ENCODE measurements at places on chromosomes 1 and 21.

DNA sequence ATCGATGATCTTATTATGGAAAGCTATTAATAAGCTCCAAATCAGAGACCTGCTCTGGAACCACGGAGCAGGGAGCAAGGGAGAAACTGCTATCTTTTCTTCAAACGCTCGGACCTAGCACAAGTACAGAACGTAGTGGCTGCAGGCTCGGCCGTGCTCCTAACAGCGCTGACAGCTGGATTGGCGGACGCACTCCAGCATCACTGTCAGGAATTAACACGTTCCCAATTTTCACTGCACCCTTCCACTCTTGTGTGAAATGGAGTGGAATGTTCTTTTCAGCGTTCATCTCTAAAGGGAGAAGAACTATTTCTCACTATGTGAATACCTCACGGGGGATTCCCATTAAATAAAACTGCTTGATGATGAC, 106.9 kb downstream of the ZNF281 start:
- peak; percentile 54 for DNase-seq

- DNase-seq, result no peak
Observed at GRCh38 chr1:31524186-31524901, 52.0 kb upstream of the TINAGL1 start.

DNA sequence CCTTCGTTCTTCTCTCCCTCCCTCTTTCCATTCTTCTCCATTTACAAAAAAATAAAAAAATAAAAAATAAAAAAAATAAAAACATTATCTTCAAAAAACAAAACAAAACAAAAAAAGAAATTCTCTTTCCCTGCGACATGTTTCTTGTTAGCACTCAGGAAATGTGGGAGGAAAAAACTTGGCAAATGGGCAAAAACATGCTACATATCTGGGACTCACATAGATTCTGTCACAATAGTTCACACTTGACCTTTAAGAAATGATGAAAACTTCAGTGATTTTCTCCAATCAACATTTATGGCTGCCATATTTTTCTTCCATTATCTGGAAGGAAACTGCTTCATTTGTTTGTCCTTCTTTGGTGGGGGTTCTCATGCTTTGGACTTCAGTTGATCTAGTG, 109.3 kb downstream of the PRKAB2 start:
- peak; percentile 20 for DNase-seq

- no peak for DNase-seq
Observed at GRCh38 chr21:39845571-39846130, 21.6 kb upstream of the PCP4 start.

- no peak for DNase-seq
Observed at GRCh38 chr1:156337888-156338179, 258 bp downstream of the CCT3 start.

DNA sequence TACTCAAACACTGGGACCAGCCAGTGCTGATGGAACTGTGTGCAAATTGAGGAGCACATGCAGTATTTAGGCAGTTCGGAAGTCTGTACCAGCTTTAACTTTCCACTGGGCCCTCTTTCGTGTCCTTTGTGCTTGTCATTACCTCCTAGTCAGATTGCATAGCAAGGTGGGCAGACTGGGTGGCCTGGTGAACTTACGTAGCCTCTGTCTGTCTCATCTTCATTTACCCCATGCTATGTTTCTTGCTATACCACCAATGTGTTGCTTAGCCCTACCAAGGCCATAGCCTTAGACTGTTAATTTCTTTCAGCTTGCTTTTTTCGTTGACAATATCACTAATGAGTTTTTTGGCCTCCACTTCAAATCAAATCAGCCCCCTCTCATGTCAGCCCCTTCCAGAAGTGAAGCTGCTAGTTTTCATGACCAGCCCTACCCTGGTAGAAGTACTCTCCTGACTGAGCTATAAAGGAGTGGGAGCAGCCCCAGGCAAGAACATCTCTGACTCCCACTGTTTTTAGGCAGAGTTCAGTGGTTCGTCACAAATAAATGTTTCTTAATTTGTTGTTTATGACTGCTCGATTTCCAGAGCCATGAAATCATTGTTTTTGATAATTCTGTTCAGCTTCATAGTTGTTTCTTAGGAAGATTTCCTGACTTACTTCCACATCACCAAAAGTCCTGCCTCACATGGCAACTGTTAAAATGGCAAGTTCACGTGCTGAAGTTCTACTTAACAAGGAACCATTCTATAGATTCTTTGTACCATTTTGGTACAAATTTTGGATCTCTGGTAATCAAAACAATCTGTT, 19.3 kb downstream of the PRKACB start:
- DNase-seq, result peak; percentile 21

- DNase-seq, result peak; percentile 30
Observed at GRCh38 chr1:50720457-50721053, 239.5 kb downstream of the FAF1 start.

- no peak for DNase-seq
Observed at GRCh38 chr1:171220081-171220420, 28.2 kb upstream of the FMO1 start.

DNA sequence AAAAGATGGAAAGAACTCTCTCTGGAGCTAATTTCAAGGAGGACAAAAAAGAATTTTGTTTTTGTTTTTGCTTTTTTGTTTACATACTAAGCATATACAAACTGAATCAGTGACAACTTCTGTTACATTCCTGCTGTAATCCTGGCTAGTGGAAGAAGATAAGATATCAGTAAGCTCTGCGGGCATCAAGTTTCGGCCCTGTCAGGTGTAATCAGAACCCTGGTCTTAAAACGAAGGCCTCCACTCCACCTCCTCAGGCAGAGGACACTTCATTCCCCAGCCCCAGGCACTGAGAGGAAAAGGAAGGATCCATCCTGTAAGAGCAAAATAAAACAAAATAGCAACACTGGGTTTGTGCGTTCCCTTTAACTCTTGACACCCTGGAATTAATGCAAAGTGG, 88.9 kb upstream of the ARHGAP29 start:
- DNase-seq, result peak; percentile 20

DNA sequence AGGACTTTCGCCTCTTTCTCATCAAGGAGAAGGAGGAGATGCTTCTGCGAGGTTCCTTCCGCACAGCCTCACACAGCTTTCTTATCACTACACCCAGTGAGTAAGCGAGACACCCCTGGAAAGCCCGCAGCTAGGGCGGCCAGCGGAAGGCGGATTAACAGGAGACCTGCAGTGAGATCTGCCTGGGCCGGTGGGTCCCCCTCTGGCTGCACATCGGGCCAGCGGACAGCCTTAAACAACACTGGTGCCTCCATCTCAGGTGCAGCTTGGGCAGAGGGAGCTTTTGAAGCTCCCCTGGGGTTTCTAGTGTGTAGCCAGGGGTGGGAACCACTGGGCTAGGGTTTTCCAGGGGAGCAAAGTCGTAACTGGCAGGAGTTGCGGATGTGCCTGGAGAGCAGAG, 17.5 kb upstream of the MTARC1 start:
- no peak for DNase-seq

DNA sequence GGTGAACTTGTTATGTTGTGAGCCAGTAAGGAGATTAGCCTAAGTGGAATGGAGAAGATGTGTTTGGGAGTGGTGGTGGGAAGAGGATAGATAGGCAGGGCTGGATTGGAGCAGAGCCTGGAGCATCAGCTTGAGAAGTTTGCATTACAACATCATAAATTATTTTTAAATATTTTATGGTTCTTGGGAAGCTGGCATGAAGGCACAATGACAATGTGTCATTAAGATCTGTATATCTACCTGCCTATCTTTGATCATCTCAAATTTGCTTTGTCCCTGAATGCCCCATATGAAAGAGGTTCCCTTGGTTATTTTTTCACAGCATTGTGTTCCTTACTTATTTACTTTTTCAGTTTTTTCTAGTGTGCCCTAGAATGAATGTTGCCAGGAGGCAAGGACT, 32.3 kb downstream of the HRNR start:
- no peak for DNase-seq

DNA sequence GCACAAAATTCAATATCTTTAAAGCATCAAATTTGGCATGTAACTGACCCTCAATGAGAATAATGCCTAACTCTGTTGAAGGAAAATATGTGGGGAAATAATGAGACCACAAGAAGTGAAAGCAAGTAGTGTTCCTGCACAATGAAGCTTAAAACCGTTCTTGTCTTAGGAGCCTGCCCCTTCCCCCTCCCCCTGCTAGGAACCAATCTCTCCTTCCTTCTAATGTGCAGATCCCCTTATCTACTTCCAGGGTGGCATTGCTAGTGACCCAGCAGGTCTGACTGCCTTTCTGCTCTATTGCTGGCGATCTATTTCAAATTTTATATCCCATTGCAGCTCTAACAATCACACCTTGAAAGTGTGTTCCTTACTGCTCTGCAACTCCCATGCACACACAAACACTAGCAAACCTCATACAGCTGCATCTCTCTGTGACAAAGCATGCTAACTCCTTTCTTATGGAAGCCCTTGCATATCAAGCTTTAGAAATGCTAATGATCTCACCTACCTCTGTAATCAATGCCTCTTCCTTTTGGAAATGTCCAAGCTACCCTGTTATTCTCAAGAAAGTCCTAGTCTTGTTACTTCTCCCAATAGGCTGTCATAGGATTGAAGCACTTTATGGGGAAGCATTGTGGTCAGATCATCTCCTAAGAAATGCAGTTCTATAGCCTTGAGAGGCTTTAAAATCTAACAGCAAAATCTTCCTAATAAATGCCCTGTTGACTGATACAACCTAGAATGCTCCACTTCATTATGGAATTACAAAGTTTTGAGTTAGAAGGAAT, 26.5 kb downstream of the BCL9 start:
- DNase-seq, result peak; percentile 22

DNA sequence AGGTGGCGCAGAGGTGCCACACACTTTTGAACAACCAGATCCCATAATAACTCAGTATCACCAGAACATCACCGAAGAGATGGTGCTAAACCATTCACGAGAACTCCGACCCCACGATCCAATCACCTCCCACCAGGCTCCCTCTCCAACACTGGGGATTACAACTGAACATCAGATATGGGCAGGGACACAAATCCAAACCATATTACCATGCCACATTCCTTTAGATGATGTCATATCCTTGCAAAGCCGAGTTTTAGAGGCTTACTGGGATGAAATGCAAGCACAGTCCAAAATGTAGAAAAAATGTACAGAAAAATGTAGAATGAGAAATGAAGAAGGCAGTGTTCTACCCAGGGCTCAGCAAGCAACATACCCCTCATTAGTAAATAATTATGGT, 64.7 kb downstream of the SGIP1 start:
- no peak for DNase-seq

GRCh38 chr1:56501888-56502287, 77.5 kb downstream of the PLPP3 start:
- DNase-seq, result no peak

DNA sequence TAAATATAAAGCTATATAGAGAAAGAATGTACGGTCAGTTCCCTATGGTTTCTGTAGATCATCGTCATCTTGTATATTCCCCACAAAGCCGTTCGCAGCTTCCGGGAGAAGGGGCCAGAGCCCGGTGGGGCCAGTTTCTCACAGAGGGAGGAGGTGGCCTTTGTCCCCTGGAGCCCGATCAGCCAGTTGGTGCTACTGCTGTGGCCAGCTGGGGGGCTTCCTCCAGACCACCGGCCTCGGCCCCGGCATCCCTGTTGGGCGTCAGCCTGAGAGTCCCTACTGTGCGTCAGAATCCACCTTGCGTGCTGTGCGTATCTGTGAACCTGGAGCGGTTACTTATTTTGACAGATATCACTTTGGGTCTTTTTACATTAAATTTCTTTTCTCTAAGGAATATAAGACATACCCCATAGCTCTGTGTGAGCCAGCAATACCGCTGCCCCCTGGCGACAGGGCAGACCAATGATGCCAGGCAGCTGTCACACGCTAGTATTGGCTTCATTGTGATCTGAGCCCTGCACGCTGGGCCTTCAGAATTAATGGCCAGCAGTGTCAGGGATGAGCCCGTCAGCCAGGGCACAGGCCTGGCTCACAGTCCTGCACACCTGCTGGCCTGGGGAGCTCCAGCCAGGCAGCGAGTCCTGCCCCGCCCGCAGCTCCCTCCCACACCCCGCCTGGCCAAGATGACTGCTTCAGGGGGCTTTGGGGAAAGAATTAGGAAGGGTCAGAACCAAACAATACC, 145.9 kb downstream of the PGBD5 start:
- no peak for DNase-seq

GRCh38 chr1:37391211-37392011, 83.0 kb upstream of the ZC3H12A start:
- DNase-seq, result peak; percentile 2

GRCh38 chr1:111769517-111770146, 13.9 kb downstream of the DDX20 start:
- DNase-seq, result peak; percentile 87

DNA sequence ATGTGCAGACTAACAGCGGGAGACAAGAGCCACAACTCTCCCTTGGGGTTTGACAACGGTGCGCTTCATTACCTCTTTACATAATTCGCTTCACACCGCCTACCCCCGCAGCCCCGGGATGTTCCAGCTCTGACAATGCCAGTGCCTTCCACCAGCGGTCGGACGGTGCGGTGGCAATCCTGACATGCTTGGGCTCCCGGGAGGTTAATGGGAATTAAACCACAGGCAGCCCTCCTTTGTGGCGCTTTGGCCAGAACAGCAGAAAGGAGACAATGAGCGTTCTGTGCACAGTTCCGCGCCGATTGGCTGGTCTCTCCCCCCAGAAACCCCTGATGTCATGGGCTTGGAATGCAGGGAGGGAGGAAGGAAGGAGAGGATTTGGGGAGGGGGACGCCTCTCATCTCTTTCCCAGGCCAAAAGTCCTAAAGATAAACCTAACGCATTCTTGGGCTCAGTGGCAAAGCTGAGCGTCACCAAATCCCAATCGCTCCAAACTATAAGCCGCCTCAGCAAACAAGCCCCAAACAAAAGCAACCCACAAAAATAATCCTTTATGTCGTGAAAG, 1.3 kb downstream of the CNN3 start:
- DNase-seq, result peak; percentile 88

GRCh38 chr1:47926461-47926999, 70.7 kb downstream of the TRABD2B start:
- DNase-seq, result no peak

DNA sequence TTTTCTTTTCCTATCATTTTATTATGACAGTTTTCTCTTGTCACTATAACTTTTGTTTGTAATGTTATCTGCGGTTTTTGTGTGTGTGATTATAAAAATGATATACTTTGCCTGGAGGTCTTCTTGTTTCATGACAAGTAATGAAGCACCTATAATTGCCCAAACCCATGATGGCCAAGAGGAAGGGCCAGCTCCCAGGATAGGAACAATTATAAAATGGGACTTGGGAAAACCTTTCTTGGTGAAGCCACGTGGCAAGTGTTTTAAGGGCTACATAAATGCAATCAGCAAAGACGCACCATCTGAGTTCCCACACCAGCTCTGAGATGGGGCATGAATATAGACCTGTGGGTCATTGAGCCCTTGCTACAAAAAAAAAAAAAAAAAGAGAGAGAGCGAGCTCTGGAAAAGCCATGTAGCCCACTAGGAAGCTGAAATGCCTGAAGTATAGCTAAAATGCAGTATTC, 462.6 kb upstream of the RUNX1 start:
- DNase-seq, result peak; percentile 29

GRCh38 chr1:231750818-231751362, 124.3 kb downstream of the DISC1 start:
- DNase-seq, result no peak
